ENCODE measurements at places on chromosomes 4 and X. TPM values are rescaled to one million over a fixed set of nuclear protein-coding genes. Genes with fewer than 3 reads are reported as not detected.

Gene POLR2B
- total RNA-seq = 35.9 TPM

Gene PGAM4
- not detected for total RNA-seq

Gene MORC4
- 15.3 TPM for total RNA-seq

Gene TMEM150C
- total RNA-seq = 15.0 TPM

Data from uterus (tissue), 4 donors.